ENCODE measurements at places on chromosomes 12 and 14.

DNA sequence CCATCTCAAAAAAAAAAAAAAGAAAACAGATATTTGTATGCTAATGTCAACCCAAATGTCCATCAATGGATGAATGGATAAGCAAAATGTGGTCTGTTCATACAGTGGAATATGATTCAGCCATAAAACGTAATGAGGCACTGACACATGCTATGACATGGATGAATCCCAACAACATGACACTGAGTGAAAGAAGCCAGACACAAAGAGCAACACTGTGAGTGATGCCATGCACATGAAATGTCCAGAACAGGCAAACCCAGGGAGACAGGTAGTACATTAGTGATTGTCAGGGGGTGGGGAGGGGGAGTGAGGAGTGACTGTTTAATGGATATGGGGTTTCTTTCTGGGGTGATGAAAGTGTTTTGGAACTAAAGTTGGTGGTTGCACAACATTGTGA is 50.2 kb downstream of the ARL6IP4 start:
- no peak for DNase-seq

DNA sequence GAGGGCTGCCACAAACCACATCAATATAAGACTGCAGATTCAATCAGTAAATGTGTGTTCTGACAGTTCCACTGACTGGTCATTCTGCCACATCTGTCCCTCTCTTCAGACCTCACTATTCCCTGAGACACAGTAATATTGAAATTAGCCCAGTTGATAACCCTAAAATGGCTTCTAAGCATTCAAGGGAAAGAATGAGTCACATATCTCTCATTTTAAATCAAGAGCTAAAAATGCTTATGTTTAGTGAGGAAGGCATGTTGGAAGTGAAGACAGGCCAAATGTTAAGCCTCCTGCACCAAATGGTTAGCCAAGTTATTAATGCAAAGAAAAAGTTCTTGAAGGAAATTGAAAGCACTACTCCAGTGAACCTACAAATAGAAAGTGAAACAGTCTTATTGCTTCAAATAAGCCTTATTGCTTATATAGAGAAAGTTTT is 24.5 kb upstream of the KIF21A start:
- no peak for DNase-seq

DNA sequence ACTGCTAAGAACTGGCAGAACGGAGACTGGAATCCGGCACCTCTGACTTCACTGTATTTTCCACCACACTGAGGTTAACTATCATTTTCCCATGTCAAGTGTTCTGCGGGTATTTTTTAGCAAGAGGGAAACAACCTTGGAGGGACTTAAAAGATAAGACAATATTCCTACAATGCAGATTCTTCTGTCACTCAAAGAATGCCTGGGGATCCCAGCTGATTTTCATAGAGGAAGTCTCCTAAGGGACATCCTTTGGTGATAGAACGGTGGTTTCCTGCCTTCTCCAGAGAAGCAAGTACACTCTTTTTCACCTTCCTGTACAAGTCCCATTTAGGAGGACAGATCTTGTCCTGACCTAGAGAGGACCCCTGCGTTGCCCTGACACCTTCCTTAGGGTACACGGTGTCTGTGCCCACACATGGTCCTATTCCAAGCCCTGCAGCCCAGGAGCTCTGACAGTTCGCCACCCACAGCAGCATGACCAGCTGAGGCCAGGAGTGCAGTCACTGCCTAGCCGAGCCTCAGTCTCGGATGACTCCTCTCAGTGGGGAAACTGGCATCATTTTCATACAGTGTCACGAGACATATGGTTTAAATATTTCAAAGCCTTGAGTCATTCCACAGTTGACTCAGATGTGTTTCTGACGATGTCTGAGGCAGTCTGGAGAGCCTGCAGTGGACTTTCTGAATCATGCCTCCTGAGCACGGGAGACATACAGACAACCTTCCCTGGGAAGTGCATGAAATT is 181.3 kb upstream of the FKBP4 start:
- DNase-seq: no peak

- DNase-seq: no peak
Measured at GRCh38 chr14:90266441-90267154, 10.2 kb downstream of the PSMC1 start.

DNA sequence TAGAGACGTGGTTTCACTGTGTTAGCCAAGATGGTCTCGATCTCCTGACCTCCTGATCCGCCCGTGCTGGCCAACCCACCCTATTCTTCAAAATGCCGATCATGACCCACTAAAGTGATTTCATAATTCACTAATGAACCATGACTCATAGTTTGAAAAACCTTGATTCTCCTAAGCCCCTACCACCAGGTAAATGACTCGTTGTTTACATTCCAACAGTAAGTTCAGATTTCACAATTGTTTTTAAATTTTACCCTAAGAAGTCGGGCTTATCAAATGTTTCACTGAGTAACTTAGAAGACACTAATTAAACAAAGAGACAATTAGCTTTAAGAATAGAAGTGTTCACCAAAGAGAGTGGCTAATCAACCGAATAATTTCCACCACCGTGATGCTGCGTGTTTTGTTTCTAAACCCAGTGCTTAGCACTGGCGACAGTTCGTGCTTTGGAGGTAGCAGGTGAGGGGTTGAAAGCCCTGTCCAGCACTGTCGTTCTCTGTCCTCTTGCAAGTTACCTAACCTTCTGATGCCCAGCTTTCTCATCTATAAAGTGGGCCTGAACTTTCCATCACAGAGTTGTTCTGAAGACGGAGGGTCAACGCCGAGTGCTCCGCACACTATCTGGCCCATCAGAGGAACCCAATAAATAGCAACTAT is 136.5 kb downstream of the NTF3 start:
- no peak for DNase-seq

GRCh38 chr12:131055596-131056233 is 102.0 kb downstream of the ADGRD1 start:
- DNase-seq: no peak
